ENCODE measurements at places on chromosomes 3 and 15.

- DNase-seq = no peak
Observed at GRCh38 chr15:69760890-69761568, 308.4 kb downstream of the RPLP1 start.

DNA sequence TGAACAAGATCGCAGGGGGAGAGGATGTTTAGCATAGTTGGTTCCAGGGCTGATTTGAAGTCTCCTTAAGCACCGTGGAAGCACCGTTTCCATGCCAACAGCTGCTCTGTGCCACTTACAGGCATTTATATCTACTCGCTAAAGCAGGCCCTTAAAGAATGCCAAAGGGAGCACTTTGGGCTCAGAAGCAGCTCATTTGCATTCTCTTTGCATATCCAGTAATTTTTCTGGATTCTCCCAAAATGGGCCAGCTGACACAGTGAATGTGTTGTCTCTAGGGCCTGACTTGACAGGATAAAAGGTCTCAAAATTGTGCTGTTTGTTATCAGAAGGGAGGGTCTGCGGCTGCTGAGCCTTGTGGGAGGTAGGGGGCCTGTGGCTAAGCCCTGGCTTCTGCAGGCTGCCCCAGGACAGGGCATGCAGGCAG is 138.6 kb downstream of the FBLN2 start:
- DNase-seq = no peak

DNA sequence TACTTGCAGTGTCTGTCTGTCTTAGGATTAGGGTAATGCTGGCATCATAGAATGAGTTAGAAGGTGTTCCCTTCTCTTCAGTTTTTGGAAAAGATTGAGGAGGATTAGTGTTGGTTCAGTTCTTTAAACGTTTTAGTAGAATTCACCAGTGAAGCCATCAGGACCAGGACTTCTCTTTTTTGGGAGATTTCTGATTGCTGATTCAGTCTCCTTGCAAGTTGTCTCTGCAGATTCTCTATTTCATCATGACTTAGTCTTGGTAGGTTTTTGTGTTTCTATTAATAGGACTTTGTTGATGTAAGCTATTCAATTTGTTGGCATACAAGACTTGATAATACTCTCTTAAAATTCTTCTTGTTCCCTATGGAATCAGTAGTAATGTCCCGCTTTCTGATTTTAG is 48.9 kb downstream of the STT3B start:
- no peak for DNase-seq

- DNase-seq = no peak
Observed at GRCh38 chr3:33488246-33488645, 48.0 kb upstream of the UBP1 start.

DNA sequence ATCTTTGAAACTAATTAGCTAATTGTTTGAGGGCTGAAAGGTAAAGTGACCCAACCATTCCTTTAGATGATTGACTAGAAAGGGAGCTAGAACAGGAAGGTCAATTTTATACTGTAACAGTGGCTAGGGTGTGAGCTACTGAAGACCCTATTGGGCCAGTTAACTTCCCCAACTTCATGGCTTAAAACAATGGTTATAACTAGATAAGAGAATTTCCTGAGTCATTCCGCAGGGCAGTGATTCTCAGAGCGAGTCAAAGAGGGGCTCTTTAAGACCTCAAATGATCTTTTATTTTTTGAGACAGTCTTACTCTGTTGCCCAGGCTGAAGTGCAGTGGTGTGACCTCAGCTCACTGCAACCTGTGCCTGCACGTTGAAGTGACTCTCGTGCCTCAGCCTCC is 33.7 kb upstream of the TTBK2 start:
- DNase-seq = no peak

DNA sequence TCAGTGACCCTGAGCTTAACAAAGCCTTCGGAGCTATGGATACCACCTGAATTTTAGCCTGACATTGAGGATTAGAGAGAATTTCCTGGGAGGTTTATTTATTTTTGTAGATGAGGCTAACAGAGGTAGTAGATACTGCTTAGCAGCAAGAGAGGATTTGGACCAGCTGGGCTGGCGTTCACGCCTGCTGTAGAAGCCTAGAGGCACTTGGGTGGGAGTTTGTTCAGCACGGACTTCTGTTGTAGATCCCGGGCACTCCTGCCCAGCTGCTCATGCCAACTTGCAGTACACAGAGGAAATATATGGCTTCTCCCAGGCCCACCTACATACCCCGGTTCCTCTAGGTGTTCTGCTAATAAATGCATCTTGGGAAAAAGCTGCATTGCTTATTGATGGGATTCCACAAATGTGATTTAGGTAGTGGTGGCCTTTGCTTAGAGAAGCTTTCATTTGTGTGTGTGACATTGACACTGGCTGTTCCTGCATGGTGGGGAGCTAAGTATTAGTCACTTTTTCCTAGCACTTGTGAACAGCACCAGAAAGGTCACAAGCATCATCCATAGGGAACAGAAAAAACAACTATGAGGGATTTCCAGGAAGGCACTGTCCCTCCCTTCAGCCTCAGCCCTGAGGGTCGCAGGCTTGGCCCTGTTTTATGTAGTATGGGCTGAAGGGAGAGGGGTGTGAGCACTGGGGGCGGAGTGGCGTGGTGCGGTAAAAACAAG is 324.8 kb upstream of the LRRFIP2 start:
- DNase-seq = no peak
